ENCODE measurements at places on chromosomes 12 and 14.
A peak's percentile ranks its signal among the peaks of the same experiment; 100 is the strongest.

- DNase-seq: no peak
Measured at GRCh38 chr12:42957561-42958290, 368.2 kb upstream of the PRICKLE1 start.

GRCh38 chr12:120169946-120170345 is 24.6 kb downstream of the GCN1 start:
- no peak for DNase-seq

- DNase-seq: no peak
Measured at GRCh38 chr12:32548691-32549281, 130.3 kb upstream of the DNM1L start.

- peak; percentile 51 for DNase-seq
Measured at GRCh38 chr12:117119592-117120198, 20.5 kb upstream of the TESC start.

DNA sequence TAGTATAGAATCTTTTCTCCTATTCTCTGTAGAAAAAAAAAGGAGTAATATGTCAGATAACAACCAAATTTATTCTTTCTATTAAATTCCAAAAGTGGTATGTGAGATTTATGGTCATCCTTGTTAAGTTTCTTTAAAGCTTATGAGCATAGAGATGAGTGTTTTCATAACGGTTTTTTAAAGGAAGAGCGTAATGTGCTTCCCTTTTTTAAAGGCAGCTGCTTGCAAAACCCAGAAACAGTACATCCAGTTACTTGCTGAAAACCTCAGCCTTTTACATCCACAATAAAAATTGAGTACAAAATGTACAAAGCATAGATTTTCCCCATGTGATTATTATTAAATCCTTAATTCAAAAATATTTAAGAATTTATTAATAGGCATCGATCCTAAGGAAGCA is 53.6 kb upstream of the CD163 start:
- DNase-seq: no peak

DNA sequence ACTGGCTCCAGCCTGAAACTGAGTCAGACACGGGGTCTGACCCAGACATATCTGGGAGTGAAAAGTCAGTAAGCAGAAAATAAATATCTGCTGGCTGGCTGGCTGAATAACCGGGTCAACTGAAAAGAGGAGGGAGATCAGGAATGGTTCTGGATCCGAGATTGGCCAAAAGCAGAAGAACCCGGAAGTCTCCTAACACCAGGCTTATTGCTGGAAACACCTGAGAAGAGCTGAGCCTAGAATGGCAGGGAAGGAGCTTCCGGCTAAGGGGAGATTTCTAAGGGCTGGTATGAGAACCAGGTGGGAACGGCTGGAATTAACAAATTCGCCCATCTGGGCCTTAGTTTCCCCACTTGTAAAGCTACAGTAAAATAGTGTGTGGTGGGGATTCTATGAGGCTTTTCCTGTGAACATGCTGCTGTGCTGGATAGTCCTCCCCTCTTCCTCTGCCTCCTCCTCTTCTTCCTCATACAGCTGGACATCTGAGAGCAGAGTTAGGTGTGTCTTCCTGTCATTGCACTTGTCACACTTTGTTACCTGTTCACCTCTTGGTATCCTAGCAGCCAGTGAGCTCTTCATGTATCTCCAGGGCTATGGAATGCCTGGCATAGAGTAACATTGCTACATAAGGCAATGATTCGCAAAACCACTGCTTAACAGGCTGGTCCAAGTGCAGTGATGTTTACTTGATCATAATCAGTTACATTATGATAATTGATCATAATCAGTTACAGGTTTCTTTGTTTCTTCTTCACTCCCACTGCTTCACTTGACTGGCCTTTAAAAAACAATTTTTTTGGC is 2.0 kb upstream of the SHMT2 start:
- DNase-seq: no peak

DNA sequence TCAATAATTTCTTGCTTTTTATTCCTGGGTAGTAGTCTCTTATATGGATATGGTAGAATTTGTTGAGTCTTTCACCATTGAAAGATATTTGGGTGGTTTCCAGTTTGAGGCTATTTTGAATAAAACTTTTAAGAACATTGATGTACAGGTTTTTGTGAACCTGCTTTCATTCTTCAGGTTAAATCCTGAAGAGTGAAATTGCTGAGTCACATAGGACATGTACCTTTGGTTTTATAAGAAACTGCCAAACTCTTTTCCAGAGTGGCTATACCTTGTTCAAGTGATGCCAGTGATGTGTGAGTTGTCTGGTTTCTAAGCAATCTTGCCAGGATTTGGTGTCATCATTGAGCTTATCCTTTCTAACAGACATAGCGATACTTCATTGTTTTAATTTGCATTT is 184.6 kb upstream of the PZP start:
- no peak for DNase-seq

DNA sequence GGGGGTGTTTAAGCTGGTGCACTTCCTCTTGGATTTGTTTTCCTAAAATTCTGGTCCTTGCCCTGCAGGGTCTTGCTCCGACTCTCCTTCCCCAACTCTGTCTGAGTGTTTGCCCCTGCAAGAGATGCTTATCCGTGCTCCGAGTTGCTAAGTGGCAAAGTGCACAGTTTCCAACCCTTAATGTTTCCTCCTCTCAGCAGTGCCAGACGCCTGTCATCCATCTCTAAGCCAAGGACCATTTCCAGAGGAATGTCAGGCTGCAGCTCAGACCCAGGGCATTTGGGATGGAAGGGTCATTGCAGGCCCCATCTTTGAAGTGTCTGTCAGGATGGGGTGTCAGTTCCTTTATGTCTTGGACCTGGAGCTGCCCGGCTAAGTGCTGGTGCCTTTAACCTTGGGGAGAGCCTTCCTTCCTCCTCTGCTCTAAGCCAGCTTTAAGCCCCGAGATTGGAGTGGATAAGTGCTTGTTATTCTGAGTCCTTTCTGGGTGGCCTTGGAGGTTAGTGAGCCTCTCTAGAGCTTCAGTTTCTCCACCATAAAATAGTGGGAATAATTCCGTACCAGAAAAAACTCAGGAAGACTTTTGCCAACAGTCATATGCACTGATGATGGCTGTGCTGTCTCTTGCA is 15.0 kb downstream of the WNT5B start:
- DNase-seq: no peak

DNA sequence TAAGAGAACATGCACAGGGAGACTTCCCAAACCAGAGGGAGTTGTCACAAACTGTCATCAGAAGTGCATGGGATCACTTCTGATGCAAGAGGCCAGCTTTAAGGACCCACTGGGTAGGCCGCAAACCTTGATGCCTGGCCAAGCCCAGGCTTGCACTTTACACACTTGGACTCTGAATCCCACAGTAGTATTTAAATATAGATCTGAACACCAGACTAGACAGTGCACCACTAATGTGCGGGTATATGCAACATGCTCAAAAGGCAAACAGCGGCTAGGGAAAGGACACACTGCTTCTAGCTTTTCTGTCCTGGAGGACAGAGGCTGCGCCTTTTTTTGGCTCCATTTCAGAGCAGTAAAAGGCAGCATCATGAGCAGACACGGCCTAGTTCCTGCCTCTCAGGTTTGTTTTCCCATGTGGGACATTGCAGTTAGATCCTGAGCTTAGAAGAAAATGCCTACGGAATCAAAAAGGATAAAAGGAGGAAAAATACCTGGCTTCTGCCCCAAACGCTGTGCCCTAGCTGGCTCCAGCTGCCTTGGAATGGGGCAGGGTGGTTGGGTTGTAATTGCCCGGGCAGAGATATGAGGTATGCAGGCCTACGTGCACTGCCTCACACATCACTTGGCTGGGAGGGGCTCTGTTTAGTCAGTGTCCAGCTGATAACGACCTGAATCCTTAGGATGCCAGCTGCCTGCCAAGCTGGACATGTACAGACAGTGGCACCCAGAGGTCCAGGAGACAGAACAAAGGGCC is 84.5 kb upstream of the EGLN3 start:
- no peak for DNase-seq

GRCh38 chr12:92769124-92769901 is 66.5 kb downstream of the PLEKHG7 start:
- DNase-seq: no peak

DNA sequence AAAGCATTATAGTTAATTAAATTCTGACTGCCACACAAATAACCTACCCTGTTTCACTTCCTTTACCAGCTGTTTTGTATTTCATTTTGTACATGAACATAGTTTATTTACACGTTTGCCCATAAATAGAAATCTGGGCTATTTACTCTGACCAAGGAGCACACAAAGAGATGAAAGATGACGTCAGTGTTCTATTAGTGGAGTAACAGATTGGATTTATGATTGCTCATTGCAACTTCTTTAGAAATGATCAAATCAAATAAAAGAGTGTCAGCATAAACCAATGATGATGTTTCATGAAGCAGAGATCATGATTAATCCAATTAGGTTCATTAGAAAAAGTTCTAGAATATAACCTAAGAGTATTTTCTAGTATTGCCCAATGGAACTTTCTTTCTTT is 12.0 kb upstream of the RTL1 start:
- no peak for DNase-seq

DNA sequence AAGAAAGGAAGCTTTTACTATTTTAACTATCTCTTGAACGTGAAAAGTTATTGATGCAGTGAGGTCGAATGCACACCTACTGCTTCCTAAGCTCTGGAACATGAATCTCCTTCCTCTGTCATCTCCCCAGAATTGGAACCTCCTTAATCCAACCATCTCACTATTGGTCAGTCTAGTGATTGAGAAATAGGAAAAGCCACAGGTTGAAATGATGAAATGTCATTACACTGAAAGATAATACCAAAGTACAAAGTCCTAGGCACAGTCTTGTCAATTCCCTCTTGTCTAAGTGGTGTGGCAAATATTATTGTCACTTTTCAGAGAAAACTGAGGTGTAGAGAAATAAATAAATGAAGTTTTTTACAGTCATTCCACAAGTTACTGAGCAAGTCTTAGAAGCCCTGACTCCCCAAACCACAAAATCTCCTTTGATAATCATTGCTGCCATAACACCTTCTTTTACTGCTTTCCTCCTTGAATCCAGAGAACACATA is 19.5 kb upstream of the HIGD1C start:
- no peak for DNase-seq

GRCh38 chr12:130552483-130552996 is 163.6 kb downstream of the RIMBP2 start:
- DNase-seq: no peak

GRCh38 chr14:21016413-21017190 is 8.3 kb downstream of the NDRG2 start:
- DNase-seq: no peak

DNA sequence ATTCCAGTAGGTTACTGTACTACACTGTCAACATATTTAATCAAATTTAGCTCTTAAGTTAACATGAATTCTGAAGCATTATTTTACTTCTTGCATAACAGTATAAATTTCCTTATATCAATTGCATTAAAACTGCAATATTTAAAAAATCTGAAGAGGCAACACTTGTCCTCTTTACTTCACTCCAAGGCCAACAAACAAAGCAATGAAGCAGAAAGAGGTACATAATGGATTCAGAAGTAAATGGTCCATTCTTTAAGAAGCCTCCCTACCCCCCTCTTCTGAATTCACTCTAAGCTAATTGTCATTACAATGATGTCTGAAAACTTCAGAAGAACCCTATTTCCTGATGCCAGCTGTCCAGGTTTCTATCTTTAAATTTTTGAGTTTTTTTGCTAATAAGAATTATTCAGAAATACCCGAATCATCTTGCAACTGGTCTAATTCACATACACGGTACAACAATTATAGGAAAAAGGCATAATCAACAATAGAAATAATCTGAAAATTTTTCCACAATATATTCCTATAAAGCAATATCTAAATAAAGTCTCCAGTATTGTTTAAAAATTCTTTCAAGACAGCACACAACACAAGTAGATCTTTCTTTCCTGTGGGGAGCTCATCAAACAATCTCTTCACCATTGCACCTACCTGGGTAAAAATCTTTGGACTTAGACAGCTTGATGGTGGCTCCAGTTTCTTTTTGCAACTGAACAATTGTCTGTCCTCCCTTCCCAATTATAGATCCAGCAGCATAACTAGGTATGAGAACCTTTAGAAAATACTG is 2.9 kb downstream of the NOVA1 start:
- no peak for DNase-seq

GRCh38 chr12:116784238-116784612 is 46.1 kb downstream of the RNFT2 start:
- no peak for DNase-seq

DNA sequence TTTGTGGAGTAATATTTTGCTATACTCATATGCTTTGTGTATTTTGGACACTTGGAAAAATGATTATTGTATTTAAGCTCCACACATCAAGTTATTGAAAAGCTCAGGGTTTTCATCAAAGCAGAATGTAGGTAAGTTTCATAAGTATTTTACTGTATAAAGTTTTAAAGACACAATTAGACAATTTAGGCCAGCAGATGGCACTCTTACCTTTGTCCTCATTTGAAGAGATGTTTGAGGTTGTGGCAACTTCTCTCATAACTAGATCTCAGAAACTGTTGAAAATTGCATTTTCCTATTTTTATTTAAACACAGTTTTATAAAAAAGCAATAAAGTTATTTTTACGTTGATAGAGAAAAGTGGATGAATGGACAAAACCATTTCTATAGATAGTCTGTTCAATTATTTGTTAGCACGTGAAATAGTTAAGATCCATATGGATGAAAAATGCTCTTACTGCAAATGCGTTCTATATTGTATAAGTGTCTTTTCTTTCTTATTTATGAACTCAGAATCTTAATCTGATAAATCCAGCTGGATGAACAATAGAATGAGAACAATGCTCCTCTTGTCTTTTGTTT is 300.0 kb downstream of the AEBP2 start:
- DNase-seq: peak; percentile 43

DNA sequence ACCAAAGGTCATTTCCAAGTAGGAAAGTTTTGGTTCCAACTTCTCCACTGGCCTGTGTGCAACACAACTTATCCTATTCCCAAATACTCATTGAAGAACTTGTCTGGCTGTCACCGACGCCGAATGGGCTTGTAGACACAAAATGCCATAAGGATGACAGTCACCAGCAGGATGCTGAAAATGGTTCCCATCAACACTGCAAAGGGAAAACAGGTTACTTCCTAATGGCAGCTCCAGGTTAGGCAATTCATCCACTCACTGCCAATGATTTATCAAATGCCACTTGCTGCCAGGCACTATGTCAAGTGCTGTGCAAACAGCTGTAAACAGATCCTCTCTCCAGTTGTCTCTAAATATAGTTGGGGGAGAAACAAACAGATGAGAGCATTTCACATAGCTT is 6.1 kb downstream of the C12orf76 start:
- no peak for DNase-seq

DNA sequence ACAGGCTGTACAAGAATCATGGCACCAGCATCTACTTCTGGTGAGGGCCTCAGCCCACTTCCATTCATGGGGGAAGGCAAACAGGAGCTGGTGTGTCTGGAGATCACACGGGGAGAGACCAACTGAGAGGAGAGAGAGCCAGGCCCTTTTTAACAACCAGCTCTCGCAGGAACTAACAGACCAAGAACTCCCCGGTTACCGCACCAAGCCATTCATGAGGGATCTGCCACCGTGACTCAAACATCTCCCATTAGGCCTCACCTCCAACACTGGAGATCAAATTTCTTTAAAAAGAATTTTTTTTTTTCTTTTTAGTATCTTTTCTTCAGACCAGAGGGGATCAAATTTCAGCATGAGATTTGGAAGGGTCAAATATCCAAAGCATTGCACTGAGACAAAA is 16.7 kb upstream of the AQP2 start:
- DNase-seq: no peak

Measured in CD4-positive, alpha-beta T cell treated with Interleukin-4 for 1 hour (primary cell).